Activated CD4-positive, alpha-beta T cell treated with anti-CD3 and anti-CD28 coated beads, Interleukin-2, amount 50 U/mL, for 16 hours (primary cell): ENCODE measurements at places on chromosomes 2 and 18.

- DNase-seq: no peak
Observed at GRCh38 chr2:120933693-120934573, 198.3 kb downstream of the GLI2 start.

GRCh38 chr2:200814276-200814815 is 2.6 kb downstream of the BZW1 start:
- DNase-seq: peak; percentile 59

DNA sequence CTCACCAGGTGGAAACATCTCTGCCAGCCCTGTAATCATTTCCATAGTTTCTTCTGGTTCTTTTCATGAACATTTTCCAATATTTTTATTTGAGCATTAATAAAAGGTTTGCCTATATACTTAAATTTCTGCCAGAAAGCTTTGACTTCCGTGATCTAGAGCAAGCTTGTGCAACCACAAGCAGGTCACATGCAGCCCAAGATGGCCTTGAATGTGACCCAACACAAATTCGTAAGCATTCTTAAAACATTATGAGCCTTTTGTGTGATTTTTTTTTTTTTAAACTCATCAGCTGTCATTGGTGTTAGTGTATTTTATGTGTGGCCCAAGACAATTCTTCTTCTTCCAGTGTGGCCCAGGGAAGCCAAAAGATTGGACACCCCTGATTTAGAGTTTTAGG is 51.6 kb downstream of the NEDD4L start:
- DNase-seq: no peak

DNA sequence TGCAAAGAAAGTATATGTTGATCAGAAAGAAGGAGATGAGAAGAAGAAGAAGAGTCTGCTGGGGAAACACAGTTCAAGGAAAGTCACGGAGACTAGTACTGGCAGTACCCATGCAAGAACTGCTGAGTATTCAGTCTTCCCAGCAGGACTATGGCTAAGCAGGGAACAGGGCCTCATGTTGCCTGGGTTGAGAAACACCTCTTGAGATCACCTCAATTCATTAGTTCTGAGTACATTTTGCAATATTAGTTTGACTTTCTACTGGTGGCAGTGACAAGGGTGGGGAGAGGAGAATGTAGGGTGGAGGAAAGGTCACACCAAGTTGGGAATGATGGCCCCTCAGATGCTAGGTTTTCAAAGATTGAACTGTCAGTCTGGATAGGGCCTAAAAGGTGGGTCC is 50.5 kb downstream of the MRPL33 start:
- no peak for DNase-seq

DNA sequence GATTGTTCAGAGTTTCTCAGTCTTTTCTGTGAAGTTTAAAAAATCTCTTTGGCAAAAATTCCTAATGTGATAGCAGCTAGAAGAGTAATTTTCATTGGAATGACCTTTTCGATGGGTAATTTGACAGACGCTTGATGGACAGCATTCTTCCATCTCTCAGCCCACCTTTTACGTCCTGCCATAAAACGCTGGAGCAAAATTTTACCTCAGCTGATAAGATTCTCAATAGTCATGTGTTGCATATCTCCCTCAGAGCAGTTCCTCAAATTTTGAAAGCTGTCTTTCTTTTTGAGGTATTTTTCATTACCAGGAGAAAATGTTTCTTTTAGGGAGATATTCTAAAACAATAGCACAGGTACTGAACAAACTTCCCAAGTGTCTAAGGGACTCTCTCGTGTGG is 441.4 kb downstream of the PARD3B start:
- DNase-seq: no peak

DNA sequence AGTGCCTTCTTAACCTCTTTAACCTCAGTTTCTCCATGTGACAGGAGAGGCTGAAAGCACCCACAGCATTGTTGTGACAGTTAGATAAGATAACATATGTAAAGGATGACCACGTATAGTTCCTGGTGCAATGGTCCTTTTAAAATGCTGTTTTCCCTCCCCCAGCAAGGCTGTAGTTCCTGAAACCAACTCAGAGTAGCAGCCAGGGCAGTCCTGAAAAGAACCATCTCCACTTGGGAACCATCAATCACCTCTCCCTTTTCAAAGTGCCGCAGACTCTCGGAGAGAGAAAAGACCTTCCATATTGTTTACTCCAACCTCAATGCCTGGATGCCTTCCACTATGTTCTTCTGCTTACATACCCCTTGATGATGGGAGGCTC is 158.8 kb downstream of the DDX1 start:
- no peak for DNase-seq

- DNase-seq: no peak
Observed at GRCh38 chr2:235988271-235989015, 179.7 kb downstream of the GBX2 start.

- DNase-seq: no peak
Observed at GRCh38 chr2:241207641-241208040, 19.2 kb downstream of the ANO7 start.

- DNase-seq: no peak
Observed at GRCh38 chr18:79413901-79414300, 18.2 kb downstream of the NFATC1 start.
